Cardiac septum (tissue), 1 donor: ENCODE measurements at places on chromosomes 6 and 20. TPM values are rescaled to one million over a fixed set of nuclear protein-coding genes. Genes with fewer than 3 reads are reported as not detected.

DNA sequence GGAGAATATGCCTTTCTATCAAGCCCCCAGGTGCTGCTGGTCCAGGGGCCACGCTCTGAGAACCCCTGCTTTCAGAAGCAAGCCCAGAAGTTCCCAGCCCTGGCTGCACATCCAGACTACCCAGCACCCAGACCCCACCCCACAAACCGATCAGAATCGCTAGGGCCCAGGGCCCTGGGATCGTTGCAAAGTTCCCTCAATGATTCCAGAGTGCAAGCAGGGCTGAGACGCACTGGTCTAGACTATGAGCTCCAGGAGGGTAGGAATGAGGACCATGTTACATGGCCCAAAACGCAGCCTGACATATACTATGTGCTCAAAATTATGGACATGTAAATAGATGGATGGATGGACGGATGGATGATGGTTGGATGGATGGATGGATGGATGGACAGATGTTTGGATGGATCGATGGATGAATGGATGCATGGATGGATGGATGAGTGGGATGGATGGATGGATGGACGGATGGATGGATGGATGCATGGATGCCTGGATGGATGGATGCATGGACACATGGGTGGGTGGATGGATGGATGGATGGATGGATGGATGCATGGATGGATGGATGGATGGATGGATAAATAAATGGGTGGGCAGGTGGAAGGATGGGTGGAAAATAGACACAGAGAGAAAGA is 194.1 kb downstream of the PREX1 start:
- no peak for DNase-seq

GRCh38 chr6:36075656-36076055 is 48.0 kb downstream of the MAPK14 start:
- DNase-seq, result no peak

DNA sequence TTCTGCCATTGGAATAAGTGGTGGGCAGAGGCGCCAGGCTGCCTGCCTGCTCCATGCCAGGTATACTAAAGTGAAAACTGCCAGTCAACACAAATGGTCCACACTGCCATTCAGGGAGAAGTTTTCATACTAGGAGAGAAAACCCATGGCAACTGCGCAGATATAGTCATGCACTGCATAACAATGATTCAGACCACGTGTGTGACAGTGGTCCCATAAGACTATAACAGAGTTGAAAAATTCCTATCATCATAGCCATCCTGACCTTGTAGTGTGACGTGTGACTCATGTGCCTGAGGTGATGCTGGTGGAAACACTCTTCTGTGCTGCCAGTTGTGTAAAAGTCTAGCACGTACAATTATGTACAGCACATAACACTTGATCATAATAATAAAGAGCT is 25.1 kb downstream of the ZC3H12D start:
- no peak for DNase-seq

Gene UBE2C
- 0.38 TPM for total RNA-seq

Gene ZNF165
- 0.13 TPM for total RNA-seq
